ENCODE measurements at places on chromosomes 11 and 22.
A peak's percentile ranks its signal among the peaks of the same experiment; 100 is the strongest.

- no peak for DNase-seq
Observed at GRCh38 chr11:17574141-17575091, 27.4 kb downstream of the OTOG start.

- DNase-seq, result no peak
Observed at GRCh38 chr22:41302811-41303210, 1.5 kb downstream of the ZC3H7B start.

GRCh38 chr11:64802370-64803157 is 450 bp downstream of the MAP4K2 start:
- DNase-seq, result no peak

- DNase-seq, result no peak
Observed at GRCh38 chr11:107549253-107549953, 16.1 kb downstream of the ALKBH8 start.

DNA sequence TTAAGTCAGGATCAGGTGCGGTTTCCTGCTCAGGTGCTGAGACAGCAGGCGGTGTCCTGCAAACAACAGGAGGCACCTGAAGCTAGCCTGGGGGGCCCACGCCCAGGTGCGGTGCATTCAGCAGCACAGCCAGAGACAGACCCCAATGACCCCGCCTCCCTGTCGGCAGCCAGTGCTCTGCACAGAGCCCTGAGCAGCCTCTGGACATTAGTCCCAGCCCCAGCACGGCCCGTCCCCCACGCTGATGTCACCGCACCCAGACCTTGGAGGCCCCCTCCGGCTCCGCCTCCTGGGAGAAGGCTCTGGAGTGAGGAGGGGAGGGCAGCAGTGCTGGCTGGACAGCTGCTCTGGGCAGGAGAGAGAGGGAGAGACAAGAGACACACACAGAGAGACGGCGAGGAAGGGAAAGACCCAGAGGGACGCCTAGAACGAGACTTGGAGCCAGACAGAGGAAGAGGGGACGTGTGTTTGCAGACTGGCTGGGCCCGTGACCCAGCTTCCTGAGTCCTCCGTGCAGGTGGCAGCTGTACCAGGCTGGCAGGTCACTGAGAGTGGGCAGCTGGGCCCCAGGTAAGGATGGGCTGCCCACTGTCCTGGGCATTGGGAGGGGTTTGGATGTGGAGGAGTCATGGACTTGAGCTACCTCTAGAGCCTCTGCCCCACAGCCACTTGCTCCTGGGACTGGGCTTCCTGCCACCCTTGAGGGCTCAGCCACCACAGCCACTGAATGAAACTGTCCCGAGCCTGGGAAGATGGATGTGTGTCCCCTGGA is at the start of gene MYO7A:
Gene MYO7A (plus strand): TSS at position 327 of the 772 bp plus-strand sequence. CDS start 2,389 bp downstream, outside the sequence.
- peak; percentile 25 for DNase-seq

- DNase-seq, result peak; percentile 77
Observed at GRCh38 chr11:91664521-91664920, 560.1 kb upstream of the FAT3 start.

DNA sequence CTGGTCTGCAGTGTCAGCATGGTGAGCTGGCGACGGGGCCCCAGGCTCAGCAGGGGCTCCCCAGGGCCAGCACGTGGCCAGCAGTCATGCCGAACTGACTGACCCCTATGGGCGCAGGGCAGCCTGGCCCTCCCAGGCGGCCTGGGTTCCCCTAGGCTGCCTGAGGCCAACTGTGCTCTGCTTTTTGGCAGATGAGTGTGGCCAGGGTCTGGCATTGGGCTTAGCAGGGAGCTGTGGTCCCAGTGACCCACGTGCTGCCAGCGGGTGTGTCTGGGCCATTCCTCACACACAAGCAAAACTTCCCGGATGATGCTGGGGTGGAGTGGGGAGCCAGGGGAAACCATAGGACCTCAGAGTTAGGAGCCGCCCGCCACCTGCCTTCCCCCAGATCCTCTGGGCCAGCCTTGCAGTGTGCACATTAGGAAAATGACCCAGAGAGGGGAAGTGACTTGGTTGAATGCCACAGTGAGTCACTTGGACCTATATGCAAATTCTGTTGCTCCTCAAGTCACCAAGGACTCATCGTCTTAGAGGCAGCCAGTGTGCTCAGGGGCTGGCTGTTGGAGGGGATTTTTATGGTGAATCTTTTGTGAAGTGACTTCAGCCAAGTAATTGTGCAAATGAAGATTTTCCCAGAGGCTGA is 6.5 kb downstream of the ADORA2A start:
- no peak for DNase-seq

DNA sequence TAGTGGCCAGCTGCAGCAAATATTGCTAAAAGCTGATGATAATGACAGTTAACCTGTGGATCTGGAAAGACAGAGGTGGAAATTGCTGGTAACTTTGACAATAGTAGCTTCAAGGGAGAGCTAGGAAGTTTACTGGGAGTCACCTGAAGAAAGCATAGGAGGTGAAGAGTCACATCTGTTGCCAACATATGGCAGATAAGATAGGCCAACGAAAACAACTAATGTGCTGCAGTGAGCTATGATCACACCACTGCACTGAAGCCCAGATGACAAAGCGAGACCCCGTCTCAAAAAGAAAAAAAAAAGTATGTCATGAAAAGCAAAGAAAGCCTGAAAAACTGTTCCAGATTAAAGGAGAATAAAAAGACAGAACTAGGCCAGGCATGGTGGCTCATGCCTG is 4.3 kb upstream of the PRDM10 start:
- no peak for DNase-seq

GRCh38 chr11:47553406-47553743 is 443 bp upstream of the CELF1 start:
- no peak for DNase-seq

GRCh38 chr11:47982616-47983015 is 2.3 kb downstream of the PTPRJ start:
- DNase-seq, result no peak

GRCh38 chr11:70078095-70078780 is at the start of gene ANO1:
ANO1 (plus strand) TSS chr11:70078317; CDS start chr11:70078607, 290 bp downstream.
- no peak for DNase-seq

DNA sequence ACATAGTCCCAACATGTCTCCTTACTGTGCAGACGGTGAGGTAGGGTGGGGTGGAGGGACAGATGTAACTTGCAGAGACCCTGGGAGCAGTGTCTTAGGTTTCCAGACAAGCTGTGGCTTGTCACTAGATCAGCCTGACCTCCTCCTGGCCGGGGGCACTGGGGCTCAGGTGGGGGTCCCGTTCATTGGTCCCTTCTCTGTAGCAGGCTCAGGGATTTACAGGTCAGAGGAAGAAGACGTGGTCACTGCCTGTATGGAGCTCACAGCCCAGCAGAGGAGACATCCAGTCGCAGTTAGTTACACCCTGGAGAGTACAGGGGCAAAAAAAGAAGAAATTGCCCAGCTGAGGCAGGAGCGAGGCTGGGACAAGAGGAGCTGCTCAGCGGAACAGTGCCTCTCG is 22.0 kb upstream of the TUB start:
- DNase-seq, result no peak

- no peak for DNase-seq
Observed at GRCh38 chr11:31803813-31804311, 7.3 kb downstream of the PAX6 start.

- no peak for DNase-seq
Observed at GRCh38 chr22:38262051-38262795, 10.6 kb downstream of the TMEM184B start.

GRCh38 chr11:126511475-126512115 is 156.1 kb downstream of the ST3GAL4 start:
- no peak for DNase-seq

DNA sequence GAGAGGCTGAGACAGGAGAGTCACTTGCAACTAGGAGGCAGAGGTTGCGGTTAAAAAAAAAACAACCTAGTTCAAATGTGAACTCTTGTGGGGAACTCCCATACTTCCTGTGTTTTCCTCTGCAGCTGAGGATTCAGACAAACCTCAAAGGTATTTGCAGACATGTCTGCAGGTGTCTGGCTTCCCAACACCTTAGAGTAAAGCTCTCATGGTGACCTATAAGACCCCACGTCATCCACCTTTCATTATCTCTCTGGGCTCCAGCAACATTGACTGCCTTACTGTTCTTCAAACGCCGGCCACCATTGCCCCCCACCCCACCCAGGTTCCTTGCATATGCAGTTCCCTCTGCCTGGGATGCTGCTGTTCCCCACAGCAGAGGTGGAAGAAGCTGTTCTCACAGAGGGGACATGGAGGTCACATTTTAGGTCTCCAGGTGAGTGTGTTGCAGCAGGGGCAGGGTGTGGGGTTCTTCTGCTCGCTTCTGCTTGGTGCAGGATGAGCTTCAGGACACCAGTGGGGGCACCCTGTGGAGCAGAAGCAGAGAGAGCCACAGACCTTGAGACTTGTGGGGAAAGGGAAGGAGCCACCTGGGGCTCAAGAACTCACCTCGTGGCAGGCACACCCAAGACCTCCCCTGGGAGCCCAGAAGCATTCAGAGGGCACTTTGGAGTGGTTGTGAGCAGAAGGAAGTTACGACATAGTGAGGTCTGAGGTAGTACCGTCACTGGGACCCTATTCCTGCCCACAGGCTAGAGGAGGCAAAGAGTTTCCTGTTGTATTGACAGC is 203.2 kb downstream of the CSNK2A3 start:
- DNase-seq, result no peak
